ENCODE measurements at places on chromosomes 7 and 10.

DNA sequence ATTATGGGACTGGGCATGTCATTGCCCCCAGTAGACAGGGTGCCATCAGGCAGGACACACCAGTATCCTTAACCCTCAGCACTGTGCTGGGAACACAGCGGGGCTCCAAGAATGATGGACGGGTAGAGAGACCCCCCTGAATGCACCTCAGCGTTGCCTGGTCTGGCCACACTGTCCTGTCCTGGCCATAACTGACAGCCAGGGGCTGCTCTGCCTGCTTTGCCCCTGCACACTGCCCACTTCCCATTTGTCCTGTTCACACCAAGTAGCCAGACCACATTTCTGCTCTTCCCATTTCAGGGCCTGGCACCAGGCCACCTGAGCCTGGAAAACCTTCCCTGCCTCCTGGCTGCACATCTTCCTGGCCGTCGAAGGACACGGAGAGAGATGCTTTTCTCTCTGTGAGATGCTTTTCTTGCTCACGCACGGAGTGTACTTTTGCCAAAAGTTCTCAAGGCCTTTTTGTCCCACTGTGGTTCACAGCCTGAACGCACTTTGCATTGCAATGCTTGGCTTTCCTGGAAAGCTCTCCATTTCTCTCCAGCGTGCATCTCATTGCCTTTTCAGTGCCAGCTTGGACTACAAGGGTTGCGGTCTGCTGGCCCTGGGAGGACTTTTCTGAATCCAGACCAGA lies 131.0 kb upstream of the EEPD1 start:
- DNase-seq: no peak

DNA sequence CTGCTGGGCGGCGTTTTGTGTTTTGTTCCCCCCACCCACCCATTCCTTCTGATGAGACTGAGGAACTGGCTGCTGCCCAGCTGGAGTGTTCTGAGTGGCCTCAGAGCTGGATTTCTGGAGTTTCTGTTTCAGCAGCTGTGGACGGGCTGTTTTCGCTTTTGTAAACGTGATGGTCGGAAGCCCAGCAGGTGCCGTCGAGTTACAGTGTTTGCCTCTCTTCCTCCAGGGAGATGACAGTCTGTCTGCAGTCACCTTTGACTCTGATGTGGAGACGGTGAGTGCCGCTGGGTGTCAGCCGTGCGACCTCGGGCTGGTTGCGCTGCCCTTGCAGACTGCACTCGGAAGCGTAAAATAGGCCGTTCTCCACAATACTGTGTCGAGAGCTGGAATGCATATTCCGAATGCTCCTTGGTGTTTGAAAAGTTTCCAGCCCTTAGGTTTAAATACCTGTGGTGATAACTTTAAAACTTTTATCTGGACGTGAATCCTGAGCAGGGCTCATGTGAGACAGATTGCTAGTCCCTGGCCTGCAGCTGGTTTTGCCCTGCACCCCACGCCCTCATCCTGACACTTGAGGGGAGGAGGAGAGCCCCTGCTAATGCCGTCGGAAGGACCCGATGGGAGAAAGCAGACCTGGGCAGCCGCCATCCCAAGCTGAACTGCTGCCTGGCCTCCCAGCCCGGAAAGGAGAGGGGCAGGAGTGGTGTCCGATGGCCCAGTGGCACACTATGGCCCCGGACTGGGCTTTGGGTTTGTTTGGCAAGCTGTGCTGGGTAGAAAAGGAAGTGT lies 8.3 kb downstream of the IQCE start:
- DNase-seq: no peak

DNA sequence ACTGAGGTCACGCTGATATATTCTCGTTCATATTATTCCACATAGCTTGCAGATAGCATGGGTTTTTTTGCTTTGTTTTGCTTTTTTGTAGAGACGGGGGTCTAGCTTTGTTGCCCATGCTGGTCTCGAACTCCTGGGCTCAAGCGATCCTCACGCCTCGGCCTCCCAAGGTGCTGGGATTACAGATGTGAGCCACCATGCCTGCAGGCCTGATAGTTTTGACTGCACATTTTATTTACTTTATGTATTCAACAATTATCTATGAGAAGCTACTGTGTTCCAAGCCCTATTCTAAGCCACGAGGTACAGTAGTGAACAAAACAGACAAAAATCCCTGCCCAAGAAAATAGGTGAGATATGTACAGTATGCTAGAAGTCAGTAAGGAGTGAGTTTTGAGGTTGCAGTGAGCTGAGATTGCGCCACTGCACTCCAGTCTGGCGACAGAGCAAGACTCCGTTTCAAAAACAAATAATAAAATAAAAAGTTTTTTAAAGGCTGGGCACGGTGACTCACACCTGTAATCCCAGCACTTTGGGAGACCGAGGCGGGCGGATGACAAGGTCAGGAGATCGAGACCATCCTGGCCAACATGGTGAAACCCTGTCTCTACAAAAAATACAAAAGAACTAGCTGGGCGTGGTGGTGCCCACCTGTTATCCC lies 1.3 kb upstream of the YWHAG start:
- DNase-seq: no peak

GRCh38 chr7:117155694-117156093 lies 167.2 kb downstream of the WNT2 start:
- no peak for DNase-seq

DNA sequence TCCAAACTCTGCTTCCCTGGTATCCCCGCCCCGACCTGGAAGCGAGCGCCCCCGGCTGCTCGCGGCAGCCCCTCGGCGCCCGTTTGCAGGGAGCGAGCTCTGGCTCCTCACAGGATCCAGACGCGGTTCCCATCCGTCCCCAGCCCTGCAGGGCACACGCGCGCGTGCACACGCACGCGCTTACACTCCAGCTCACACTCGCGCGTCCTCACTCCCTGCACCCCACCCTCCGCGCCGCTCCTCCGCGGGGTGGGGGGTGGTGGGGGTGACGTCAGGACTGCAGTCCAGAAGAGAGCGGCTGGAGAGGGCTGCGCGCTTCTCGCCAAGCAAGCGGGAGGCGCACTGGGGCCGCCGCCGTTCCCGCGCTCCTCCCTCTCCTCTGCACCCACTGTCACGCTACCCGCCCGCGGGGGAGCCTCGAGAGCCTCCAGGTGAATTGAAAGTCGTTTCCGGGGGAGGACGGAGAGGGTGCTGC lies 255.6 kb downstream of the OTUD1 start:
- DNase-seq: no peak

GRCh38 chr7:121187222-121187621 lies 141.6 kb upstream of the WNT16 start:
- no peak for DNase-seq

- no peak for DNase-seq
Observed at GRCh38 chr10:49161411-49161997, 26.7 kb downstream of the TMEM273 start.

GRCh38 chr7:79828866-79829265 lies 305.8 kb upstream of the GNAI1 start:
- no peak for DNase-seq

GRCh38 chr10:33743429-33743857 lies 409.0 kb upstream of the NRP1 start:
- DNase-seq: no peak

- no peak for DNase-seq
Observed at GRCh38 chr7:108014747-108015682, 12.1 kb upstream of the LAMB1 start.

DNA sequence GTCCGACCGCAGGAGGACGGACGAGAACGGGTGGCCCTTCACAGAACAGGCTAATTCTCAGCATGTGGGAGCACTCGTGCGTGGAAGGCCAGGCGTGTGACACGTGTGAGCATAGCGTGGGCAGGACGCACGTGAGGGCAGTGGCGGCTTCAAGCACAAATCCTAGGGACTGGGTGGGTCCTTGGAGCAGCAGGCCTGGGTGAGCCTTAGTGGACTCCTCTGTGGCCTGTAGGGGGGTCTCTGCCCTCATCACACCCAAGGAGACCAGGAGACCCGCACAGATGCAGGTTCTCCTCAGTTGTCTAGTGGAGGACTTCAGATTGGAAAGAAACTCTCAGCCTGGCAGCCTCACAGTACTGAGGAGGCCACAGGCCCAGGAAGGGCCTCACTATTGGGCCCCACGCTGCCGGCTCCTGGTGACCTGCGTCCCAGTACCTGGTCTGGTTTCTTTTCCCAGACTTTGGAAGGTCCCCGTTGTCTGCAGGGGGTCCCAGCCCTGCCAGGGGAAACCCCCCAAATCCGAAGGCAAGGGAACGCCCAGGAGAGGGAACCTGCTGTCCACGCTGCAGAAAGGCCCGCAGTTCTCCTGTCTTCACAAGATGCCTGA lies 49.1 kb upstream of the FAM20C start:
- no peak for DNase-seq

GRCh38 chr10:115977855-115978254 lies 295.2 kb downstream of the GFRA1 start:
- DNase-seq: no peak

GRCh38 chr7:157585113-157585861 lies 248.5 kb downstream of the DNAJB6 start:
- no peak for DNase-seq

GRCh38 chr10:114513381-114513792 lies 109.1 kb upstream of the AFAP1L2 start:
- no peak for DNase-seq

DNA sequence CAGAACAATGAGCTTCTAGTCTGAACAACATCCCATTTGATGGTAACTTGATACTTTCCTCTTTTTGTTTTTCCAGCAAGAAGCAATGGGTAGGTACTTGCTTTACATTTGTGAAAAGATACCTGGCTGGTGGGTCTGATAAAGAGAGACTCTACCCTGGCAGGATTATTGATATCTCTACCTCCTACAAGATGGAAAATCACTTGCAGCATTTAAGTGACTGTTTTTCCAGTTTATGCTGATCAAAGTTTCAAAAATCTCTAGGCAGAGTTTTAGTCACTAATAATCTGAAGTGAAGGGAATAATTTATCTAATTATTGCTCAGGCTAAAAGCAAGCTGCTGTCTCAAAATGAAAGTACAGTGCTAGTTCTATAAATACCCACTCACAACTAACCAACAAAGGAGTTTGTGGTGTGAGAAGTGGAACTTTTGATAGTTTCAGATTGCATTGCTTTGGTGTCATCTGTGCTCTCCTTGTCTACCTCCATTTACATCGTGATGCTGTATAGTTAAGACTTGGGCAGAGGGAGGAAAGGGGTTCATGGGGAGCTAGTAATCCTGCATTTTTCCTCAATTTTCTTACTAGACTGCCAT lies 86.0 kb upstream of the ANKRD1 start:
- peak; percentile 20 for DNase-seq

DNA sequence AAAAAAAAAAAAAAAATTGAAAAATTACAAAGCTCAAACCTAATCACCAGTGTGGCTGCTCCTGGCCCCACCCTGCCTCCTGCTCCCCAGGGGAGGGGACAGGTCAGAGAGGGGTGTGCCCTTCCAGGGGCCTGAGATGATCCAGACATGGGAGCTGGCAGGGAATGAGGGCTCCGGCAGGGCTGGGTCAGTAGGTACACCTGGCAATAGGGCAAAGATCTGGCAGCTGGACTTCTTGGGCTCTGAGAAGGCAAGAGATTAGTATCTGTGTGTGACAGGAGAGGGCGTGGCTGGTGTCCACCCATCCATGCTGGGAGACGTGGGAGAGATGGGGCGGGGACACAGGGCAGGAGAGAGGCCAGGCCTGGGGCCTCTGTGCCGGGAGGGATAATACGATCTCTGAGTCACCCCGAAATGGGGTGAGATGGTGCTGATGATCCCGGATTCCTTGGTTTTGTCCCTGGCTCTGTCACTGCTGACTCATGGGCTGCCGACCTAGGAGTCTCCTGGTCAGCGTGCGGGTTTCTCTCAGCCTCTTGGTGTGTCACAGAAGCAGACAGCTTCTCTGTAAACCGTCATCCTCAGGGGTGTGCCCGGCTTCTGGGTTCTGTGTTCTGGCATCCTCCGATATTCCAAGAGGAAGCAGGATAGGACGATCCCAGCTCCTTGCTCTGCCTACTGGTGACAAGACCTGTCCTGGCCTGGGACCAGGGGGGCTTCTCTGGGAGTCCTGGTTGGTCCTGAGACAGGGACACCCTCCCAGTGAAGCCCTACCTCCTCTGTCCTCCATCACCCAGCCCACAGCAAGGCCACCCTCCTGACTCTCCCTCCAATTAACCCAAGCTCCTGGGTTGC lies 8.2 kb upstream of the CLDN4 start:
- DNase-seq: no peak

- DNase-seq: no peak
Observed at GRCh38 chr7:158032561-158033115, 555.0 kb downstream of the PTPRN2 start.

- DNase-seq: no peak
Observed at GRCh38 chr7:70630818-70631457, 501.0 kb upstream of the GALNT17 start.

DNA sequence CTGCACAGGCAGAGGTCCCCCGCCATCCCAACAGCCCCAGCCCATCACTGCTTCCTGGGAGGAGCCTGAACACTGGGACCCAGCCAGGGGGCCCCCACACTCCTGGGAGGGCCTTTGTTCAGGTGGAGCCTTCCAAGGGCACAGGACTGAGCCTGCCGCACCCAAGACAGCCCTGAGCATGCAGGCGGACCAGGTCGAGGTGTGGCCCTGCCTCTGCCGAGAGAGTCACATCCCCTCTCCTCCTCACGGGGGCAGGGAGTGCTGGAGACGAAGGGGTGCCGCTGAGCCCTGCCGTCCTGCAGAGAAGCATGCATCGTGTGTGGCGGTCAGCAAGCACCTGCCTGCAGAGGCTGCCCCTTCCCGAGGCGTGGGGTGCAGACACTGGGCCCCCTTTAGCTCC lies 7.3 kb upstream of the MAFK start:
- DNase-seq: no peak

- DNase-seq: no peak
Observed at GRCh38 chr10:110058212-110058611, 50.4 kb downstream of the ADD3 start.

DNA sequence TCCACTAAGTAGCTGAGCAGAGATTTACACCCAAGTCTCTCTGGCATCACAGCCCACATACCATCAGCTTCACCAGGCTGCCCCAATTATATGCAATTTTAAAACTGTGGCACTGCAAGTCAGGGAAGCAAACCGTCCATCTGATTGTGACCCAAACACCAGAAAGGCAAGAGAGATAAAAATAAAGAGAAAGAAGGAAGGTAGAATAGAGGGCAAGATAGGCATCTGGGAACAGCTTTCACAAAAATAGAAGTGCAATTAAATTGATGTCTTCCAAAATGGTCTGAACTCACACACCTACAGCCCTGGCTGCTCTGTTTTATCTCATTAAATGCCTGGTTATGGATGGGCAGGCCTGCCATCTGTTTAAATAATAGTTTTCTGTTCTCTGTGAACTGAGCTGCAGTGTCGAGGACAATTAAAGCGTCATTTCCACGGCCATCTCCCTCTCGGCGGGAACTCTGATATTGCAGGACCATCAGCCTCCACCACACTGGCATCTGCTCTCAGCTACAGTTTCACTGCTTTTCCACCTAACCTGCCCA lies 509.1 kb downstream of the INHBA start:
- DNase-seq: no peak

GRCh38 chr10:84540022-84540616 lies 211.7 kb downstream of the CCSER2 start:
- no peak for DNase-seq

GRCh38 chr7:120402079-120402767 lies 129.2 kb downstream of the KCND2 start:
- no peak for DNase-seq

DNA sequence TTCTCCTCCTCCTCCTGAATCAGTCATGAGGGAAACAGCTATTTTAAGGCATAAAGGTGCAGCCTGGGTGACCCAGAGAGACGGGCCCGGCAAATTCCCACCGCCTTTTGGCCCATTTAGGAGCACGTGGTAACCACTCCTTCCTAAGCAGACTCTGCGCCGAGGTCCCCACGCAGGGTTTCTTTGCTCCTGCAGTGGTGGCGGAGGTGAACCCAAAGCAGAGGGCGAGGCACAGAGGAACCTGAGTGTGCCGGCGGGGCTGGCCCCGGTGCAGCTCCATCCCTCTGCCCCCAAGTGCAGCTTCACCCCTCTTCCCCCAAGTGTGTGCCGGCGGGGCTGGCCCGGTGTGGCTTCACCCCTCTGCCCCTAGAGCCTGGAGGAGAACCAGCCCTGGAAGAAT lies 50.6 kb downstream of the DPYSL4 start:
- DNase-seq: no peak

All from GM12891 (cell line).